Caki2 (cell line): ENCODE measurements at places on chromosomes 11 and 22. TPM values are rescaled to one million over a fixed set of nuclear protein-coding genes. Genes with fewer than 3 reads are reported as not detected.

Gene C11orf58
- 109 and 121 TPM in 2 replicates for total RNA-seq

Gene DDIAS
- 7.2 and 10.1 TPM in 2 replicates for total RNA-seq

Gene FOLR2
- not detected in 2 replicates for total RNA-seq

Gene COPB1
- total RNA-seq = 248 and 274 TPM in 2 replicates

- DNase-seq = no peak
Observed at GRCh38 chr11:82756765-82757639, 23.3 kb upstream of the FAM181B start.

GRCh38 chr11:121536126-121536525 is 83.4 kb upstream of the SORL1-AS1 start:
- DNase-seq = no peak

- DNase-seq = no peak
Observed at GRCh38 chr11:75597636-75598035, 35.6 kb downstream of the SERPINH1 start.

- no peak for DNase-seq
Observed at GRCh38 chr22:44395118-44396005, 82.6 kb upstream of the SHISAL1 start.

- no peak for DNase-seq
Observed at GRCh38 chr11:1072821-1073231, 1.8 kb upstream of the MUC2 start.

DNA sequence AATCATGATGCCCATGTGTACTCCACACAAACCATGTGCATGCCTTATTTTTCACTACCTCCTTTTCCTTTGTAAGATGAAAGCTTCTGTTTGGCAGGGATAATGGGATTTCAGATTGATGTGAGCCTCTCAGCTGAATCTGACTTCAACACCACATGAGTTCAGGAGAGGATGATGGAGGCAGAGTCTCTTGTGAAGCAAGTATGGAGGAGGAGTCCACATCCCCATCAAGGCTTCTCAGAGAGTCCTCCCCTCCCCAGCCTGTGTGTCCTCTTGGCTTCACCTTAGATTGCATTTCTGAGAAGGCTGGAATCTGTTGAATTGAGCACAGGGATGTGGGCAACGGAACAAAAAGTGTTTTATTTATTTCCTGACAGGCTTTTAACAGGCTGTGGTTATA is 370.4 kb downstream of the FAT3 start:
- DNase-seq = no peak

DNA sequence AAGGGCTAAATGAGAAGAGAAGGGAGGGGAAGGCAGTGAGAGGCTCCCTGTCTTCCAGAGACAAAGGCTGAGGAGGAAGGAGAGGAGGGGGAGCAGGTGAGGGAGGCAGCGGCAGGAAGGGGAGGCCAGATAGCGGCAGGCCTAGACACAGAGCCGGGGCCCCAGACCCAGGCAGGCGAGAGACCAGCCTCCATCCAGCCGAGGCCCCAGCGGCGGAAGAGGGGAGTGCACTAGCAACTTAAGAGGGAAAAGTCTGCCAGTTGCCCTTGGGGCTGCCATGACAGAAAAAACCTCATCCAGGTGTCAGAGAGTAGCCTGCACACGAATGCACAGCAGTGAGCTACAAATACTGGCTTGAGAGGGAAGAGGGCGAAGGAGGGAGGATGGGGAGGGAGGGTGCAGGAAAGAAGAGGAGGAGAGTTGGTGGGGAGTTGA is 46.7 kb downstream of the IGLL1 start:
- no peak for DNase-seq

DNA sequence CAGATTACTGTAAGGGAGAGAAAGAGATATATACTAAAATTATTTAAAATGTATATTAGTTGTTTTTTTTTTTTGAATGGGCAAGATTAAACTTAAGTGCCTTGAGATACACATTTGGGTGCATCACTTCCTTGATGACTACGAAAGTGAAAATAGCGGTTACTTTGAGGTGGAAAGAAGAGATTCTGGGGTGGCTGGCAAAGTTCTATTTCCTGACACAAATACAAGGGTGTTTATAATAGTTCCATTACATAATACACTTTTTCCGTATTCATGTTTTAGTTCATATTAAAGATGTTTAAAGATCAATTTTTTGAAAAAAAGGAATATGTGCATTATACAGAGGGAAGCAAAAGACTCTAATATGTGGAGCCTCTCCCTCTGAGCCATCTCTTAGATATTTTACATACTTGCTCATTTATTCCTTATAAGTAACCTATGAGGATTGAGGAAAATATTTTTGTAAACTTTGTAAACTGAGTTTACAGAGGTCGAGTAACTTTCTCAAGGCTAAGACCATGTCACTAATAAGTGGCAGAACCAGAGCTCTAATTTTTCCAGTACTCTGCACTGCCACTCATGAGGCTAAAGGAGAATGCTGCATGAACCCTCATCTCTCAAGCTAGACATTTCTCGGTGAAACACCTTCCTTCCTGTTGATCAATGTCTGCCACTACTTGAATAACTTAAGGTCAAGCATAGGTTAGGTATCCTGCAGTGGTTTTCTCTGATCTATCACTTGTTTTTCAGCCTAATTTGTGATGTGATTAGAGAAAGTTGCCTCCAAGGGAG is 58.6 kb downstream of the DDIAS start:
- no peak for DNase-seq

GRCh38 chr22:49751966-49752597 is 75.6 kb downstream of the BRD1 start:
- no peak for DNase-seq
